ENCODE measurements at places on chromosomes 11 and 22.

GRCh38 chr11:98834776-98835175, 186.0 kb upstream of the CNTN5 start:
- no peak for DNase-seq

- no peak for DNase-seq
Observed at GRCh38 chr11:5923427-5923776, 18.6 kb upstream of the OR56A3 start.

- DNase-seq = no peak
Observed at GRCh38 chr11:132519241-132519815, 1013.0 kb downstream of the OPCML start.

GRCh38 chr22:37968452-37969251, 15.2 kb downstream of the POLR2F start:
- DNase-seq = no peak

- no peak for DNase-seq
Observed at GRCh38 chr11:110634370-110634769, 77.9 kb downstream of the ARHGAP20 start.

GRCh38 chr11:120579611-120580031, 68.1 kb downstream of the GRIK4 start:
- no peak for DNase-seq

DNA sequence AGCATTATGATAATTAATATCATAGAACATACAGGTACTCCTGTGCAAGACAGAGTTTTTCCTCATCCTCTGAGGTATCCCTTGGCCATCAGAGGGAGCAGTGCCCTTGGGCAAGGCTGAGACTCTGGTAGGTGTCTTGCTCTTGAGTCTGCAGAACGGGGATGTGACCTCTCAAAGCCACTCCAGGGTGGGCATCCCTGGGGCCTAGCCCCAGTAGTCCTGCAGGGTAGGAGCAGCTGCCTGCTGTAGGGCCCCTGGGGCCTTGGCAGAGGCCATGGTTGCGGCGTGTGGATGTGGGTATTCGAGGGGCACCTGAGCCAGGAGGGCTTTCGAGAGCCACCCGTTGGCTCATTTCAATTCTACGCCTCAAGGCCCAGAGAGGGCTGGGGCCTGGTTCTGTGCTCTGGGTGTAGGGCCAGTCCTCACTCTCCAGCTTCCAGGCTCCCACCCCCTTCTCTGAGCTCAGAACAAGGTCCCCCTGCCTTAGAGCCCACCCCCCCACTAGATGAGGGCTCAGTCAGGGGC, 7.7 kb upstream of the OMP start:
- DNase-seq = no peak

GRCh38 chr11:35167426-35167954, 28.5 kb downstream of the CD44 start:
- no peak for DNase-seq

GRCh38 chr11:1656061-1656441, 26.5 kb downstream of the KRTAP5-5 start:
- no peak for DNase-seq

GRCh38 chr11:42812361-42812760, 499.4 kb upstream of the API5 start:
- peak; percentile 3 for DNase-seq

DNA sequence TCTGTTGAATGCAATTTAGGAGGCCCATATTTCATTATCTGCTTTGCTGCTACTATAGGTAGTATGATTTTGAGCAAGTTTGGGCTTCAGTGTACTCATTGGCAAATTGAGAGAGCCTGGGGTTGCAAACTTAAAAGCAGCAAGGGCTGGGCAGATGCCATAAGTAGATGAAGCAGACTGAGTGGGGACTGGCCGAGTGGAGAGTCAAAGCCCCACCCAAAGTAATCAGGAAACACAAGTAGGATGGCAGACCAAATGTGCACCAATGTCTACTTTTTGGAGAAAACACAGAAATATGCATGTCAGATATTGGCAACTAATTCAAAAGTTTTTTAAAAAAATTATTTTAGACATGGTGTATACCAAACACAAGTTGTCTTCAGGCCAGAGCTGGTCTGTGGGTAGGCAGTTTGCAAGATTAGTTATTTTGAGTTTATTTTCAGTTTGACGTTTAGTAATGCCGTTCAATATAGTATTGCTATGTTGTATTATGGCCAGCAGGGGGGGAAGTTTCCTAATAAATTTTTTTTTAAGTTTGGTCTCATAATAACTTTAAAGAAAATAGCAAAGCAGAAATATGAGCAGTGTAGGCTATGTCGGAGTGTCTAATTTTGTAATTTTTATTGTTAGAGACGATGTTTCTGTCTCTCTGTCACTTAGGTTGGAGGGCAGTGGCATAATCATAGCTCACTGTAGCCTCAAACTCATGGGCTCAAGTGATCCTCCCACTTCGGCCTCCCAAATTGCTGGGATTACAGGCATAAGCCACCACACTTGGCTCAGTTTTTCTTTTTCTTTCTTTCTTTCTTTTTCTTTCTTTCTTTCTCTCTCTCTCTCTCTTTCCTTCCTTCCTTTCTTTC, 105.1 kb downstream of the HIPK3 start:
- DNase-seq = no peak

DNA sequence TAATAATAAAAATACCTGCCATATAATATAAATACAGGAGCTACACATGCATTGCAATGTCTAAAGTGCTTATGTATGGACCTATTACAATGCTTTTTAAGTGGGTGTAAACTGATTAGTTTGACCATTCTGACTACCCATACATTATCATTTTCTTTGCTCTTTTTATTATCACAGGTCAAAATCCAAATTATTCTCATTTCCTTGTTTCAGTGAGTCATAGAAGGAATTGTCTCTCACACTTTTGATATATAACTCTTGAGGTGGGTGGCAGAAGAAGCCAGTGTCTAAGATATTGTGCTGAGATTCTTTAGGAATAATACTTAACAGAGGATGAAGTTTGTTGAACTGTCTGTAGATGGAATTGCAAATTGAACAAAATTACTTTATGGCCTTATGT, 35.6 kb downstream of the GAS2 start:
- DNase-seq = no peak

- peak; percentile 97 for DNase-seq
Observed at GRCh38 chr11:65720211-65720934, at the start of gene RNASEH2C. TSS of gene RNASEH2C (minus strand) at chr11:65720798. CDS start at chr11:65720758, 40 bp downstream.

DNA sequence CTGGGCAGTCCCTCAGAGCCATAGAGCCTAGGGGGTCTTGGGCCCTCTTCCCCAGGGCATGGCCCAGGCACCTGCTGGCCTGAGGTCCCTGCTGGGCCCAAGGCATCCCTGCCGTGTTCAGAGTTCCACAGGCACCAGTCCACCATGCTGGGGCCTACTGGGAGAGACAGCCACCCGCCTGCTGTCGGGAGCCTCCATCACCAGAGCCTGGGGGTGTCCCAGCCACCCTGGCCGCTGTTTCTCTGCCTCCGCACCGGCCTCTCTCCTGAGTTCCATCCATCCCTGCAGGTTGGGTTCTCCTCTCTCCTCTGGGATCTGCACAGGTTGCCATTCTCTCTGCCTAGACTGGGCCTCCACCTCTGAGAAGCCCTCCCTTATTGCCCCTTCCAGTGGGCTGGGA, 68.6 kb downstream of the KCNQ1 start:
- no peak for DNase-seq

DNA sequence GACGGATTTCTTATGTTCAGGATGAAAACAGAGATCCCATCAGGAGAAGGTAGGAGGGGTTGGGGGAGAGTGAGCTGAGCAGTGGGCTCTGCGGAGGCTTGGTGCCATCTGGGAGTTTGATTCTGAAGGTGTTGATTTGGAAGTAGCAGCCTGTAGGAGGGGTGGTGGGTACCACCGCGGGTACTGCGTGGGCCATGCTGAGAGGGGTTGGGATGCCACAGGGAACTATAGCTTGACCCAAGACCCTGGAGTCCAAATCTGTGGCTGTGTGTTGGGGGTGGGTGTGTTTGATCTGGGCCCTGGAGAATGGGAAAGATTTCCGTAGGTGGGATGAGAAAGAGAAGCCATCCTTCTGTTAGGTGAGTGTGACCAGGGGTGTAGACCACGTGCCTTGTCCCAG, 5.0 kb downstream of the INCENP start:
- DNase-seq = no peak

DNA sequence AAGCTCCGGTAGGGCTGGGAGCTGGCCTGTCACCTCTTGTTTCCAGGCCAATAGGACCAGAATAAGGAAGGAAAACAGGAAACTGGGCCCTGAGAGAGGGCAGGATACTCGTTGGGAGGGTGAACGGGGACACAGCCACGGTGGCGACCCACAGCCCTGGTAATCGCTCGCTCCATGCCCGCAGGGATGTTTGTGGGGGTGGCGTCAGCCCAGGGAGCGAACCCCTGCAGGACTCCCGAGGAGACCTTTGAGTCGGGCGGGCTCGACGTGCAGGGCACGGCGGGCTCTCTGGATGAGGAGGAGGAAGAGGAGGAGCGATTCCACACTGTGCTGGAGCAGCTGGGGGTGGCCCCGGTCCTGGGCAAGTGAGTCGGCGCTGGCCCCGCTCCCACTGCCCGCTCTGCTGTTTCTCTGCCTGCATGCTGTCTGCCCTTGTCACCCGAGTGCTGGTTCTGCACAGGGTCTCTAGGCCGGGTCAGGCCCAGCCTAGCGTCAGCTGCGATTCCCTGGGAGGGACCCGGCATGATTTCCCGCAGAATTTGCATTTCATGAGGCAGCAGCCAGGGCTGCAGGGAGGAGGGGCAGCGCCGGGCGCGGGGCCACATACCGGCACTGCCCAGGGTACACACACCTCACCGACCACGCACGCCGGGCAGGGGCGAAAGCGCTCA, 1.6 kb downstream of the CRACR2B start:
- DNase-seq = peak; percentile 67

GRCh38 chr11:34308913-34309585, 48.8 kb downstream of the ABTB2 start:
- DNase-seq = no peak

- no peak for DNase-seq
Observed at GRCh38 chr11:40567392-40567791, 892.1 kb downstream of the LRRC4C start.

DNA sequence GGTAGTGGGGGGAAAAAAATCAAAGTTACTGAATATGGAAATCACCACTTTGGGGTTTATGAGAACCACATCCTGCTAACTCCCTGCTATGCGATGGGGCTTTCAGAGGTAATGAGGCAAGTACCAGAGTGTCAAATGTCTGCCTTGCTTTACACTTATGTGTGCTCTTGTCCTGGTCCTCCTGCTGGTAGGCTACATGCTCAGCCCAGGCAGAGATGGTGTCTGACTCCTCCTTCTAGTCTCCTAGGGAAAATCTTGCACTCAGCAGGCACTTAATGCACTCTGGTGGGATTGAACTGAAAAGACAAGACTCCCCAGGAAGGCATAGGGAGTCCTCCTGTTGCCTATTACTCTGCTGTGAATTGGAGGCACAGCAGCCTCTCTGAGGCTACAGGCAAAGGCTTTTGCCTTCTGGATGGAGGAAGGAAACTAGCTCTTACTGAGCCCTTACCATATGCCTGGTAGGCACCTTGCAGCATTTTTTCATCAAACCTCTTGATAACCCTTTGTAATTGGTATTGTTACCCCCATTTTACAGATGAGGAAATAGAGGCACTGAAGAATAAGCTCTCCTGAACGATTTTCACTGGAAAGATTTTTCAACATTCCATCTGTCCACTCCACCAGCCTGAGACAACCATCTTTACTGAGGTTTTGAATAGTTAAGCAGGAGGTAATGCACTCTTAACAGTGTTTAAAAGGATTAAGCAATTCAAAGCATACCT, 132.1 kb upstream of the PAX6 start:
- no peak for DNase-seq

DNA sequence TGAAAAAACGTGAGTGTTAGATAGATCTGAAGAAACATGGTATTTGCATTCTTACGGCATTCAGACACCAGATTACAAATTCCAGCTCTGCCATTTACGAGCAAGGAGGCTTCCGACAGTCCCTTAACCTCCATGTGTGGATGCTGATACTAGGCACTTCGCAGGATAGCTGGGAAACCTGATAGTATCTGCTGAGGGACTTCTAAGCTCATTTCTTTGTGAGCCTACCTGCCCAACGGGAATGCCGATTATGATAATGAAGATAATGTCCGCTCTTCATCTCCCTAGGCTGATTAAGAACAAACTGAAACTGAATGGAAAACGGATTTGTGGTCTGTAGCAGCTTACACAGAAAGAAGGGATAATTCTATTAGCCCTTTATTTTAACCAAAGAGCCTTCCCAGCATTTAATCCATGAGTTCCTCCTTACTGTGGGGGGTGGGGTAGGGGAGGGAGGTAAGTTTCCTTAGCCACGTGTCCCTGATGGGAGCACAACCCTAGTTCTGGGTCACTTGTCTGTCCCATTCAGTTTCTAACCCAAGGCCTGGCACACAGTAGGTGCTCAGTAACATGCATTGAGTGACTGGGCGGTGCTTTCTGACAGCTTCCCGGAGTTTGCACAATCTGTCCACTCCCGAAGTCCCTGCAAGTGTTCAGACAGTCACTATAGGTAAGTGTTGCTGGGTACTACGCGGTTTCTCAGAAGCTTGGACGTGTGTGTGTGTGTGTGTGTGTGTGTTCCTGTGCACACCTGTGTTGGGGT, 39.2 kb downstream of the CD6 start:
- DNase-seq = no peak

GRCh38 chr11:120674542-120674941, 163.0 kb downstream of the GRIK4 start:
- DNase-seq = peak; percentile 26

GRCh38 chr22:49676783-49677494, 150.7 kb downstream of the BRD1 start:
- DNase-seq = no peak

- DNase-seq = no peak
Observed at GRCh38 chr11:35584321-35584720, 33.9 kb upstream of the FJX1 start.

DNA sequence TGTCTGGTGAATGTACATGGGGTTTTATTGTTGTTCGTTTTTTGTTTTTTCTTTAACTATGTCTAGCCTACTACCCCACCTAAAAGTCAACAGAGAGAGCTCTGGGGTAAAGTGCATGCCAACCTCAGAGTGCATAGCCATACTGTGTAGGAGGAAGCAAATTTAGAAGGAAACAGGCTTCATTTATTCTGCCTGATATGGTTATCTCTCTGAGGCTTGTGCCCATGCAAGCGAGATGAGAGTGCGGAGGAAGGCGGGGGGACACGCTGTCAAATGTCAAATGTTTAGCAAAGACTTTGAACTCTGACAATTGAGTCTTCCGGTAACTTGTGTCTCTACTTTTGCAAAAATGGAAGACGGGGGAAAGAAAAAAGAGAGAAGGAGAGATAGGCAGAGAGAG, 295.5 kb downstream of the ETS1 start:
- DNase-seq = no peak
